Activated naive CD8-positive, alpha-beta T cell treated with anti-CD3 and anti-CD28 coated beads, Interleukin-2, amount 10 ng/mL, durations not matched to agents 7 days and 5 days (primary cell): ENCODE measurements at places on chromosomes 16 and 17.

- DNase-seq, result no peak
Measured at GRCh38 chr17:10192972-10193371, 5.4 kb downstream of the GAS7 start.

DNA sequence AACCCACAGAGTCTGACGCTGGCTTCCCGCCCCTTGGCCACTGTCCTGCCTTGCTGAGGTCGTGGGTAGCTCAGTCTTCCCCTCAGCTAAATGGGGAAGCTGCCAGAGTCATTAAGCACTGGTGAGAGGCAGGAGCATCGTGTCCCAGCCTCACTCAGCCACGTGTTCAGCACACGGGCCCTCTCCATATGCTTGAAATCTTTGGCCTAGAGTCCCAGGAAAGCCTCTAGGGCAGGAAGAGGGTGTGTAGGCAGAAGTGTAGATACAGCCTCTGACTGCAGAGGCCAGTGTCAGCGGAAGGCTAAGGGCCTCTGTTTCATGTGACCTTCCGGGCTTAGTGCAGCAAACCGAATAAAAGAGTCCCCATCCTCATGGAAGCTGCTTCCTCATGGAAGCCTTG is 4.1 kb downstream of the DHODH start:
- DNase-seq, result no peak

DNA sequence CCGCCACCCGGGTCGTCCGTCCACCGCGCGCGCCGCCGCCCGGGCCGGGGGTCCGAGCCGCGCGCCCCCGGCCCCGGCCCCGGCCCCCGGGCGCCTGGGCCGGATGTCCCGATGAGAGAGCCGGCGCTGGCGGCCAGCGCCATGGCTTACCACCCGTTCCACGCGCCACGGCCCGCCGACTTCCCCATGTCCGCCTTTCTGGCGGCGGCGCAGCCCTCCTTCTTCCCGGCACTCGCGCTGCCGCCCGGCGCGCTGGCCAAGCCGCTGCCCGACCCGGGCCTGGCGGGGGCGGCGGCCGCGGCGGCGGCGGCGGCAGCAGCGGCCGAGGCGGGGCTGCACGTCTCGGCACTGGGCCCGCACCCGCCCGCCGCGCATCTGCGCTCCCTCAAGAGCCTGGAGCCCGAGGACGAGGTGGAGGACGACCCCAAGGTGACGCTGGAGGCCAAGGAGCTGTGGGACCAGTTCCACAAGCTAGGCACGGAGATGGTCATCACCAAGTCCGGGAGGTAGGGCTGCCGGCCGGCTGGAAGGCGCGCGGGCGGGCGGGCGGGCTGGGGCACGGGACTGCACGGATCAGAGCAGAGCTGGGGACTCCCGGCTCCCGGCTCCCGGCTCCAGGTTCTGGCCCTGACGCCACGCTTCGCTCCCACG is 548 bp downstream of the TBX2 start:
- DNase-seq, result no peak

DNA sequence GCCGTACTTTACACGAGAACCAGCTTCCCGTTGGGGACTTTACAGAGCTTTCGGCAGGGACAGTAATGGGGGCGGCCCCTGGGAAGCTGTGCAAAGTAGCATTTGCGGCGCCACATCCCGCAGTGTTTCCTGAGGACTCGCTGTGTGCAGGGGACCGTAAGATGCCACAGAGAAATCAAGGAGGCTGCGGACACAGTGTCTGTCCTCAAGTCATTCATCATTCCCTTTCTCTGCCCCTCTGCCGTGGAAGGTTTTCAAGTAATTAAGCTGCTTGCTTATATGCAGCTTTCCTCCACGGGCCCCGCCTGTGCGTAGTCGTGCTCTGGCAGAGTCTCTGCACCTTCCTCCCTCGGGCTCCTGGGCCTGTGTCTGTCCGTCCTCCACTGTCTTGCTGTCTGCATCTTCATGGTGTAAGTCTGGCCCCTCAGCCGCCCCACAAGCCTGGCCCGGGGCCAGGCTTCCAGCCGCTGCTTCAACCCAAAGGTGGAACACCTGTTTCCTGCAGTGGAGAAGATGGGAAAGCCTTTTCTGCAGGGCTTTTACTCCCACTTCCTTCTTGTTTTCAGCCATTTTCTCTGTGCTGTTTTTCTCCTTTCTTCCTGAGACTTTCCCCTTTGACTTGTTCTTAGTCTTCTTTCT is 216.9 kb upstream of the CHMP6 start:
- DNase-seq, result peak; percentile 59

- DNase-seq, result peak; percentile 88
Measured at GRCh38 chr17:50200457-50201275, 765 bp downstream of the COL1A1 start.

GRCh38 chr17:52159246-52160135 is 977 bp upstream of the CA10 start:
- no peak for DNase-seq

DNA sequence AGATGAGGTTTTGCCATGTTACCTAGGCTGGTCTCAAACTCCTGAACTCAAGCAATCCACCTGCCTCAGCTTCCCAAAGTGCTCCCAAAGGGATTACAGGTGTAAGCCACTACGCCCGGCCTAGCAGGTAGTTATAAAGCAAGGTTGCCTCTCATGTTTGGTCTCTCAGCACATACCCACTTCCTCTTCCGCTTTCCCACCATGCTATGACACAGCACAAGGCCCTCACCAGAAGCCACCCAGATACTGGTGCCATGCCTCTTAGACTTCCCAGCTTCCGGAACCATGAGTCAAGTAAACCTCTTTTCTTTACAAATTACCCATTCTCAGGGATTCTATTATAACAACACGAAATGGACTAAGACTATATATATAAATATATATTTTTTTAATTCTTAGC is 143.6 kb downstream of the COPRS start:
- no peak for DNase-seq

DNA sequence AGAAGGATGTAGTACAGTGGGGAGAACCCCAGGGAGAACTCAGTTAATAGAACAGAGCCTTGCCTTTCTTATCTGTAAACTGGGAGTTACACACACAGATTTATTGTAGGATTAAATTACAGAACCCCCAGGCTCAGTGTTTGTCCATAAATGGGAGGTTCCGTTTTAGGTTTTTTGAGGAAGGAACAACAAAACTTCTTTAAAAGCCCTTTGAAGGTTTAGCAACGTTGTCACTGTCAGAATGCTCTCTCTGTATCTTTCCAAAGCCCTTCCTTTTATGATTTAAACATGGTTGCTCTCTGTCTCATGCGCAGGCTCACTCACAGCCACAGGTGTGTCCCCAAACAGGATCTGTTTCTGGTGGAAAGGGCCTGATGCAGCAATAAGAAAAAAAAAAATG is 9.4 kb upstream of the GNA13 start:
- DNase-seq, result no peak

- DNase-seq, result no peak
Measured at GRCh38 chr16:31402687-31403086, 9.6 kb downstream of the ITGAD start.

DNA sequence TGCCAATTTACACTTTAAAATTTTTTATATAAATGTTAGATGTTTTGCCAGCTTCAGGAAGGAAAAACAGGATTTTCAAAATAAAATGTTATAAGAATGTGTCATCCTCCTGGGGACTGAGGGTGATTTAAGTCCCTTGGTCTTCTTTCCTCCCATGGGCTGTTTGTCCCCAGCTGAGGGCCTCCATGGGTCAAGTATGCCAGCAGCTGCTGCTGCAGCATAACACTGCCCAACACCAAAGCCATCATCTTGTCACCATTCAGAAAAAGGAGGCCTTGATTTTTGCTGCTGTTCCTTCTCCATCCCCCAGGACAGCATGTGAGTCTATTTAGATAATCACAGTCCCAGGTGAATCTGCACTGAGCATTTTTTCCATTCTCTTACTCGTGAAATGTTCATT is 188.5 kb downstream of the LGALS9B start:
- no peak for DNase-seq

- DNase-seq, result no peak
Measured at GRCh38 chr17:37506678-37507077, 17.0 kb downstream of the DUSP14 start.

DNA sequence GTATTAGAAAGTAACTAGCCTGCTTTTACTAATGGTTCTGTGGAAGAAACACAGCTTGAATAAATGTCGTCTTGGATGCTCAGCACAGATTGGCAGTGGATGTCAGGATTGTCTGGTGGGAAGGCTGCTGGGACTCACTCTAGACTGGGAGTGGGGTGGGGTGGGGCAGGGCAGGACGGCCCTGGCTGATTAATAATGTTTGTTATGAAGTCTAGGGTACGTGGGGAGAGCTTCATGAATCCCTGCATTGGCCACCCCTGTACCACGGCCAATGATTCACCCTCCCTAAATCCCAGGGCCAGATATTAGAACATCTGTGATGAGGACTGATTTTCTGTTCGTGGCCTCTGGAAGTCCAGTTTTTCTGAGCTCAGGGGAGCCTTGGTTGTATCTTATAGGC is 421.0 kb downstream of the WWOX start:
- DNase-seq, result no peak

GRCh38 chr17:32684087-32684958 is 192.6 kb downstream of the MYO1D start:
- DNase-seq, result no peak

DNA sequence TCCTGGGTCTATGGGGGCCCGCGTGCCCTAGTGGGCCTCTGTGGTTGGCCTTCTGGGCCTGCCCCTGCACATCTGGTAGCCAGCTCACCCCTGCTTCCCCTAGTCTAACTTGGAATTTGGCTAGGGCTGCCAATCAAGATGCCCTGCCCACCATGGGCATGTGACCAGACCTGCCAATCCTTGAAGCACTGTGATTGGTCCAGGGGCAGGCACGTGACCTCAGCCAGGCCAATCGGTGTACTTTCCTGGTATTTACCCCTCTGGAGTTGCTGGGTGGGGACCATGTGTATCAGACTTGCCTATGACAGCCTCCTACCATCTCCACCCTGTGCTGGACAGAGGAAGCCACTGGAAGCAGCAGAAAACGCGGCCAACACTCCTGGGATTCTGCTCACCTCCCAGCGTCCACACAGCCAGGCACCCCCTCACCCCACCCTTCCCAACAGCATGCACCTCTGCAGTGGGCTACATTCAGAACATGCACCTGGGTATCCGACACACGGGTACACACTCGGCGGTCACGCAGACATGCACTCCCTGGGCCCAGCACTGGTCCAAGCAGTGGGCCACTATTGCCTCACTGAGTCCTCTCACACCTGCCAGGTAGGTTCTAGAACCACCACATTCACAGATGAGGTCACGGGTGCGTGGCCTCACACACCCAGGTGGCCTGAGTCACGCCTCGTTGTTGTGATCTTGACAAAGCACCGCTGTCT is 96.9 kb downstream of the RBFOX3 start:
- no peak for DNase-seq

DNA sequence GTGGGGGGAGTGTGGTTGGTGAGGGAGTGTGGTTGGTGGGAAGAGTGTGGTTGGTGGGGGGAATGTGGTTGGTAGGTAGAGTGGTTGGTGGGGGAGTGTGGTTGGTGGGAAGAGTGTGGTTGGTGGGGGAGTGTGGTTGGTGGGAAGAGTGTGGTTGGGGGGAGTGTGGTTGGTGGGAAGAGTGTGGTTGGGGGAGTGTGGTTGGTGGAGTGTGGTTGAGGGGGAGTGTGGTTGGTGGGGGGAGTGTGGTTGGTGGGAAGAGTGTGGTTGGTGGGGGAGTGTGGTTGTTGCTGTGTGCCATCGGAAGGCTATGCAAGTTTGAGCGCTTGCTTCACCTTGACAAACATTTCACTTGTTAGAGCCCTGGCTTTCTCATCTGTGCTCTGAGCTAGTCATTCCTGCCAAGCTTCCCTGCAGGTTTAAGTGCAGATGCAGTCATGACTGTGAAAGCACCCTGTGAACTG is 20.1 kb downstream of the MINK1 start:
- DNase-seq, result no peak

GRCh38 chr17:71234349-71234748 is 886.5 kb upstream of the SOX9 start:
- no peak for DNase-seq
